ENCODE measurements at places on chromosomes 6 and 20. TPM values are rescaled to one million over a fixed set of nuclear protein-coding genes. Genes with fewer than 3 reads are reported as not detected.

- H3K4me1 ChIP-seq = peaks cover 6% of the 10 kb centered on the region
- H3K36me3 ChIP-seq = no peaks in the 10 kb centered on the region
- no peaks in the 10 kb centered on the region for H3K27me3 ChIP-seq
- H3K27ac ChIP-seq = no peak overlapping the region
- DNase-seq = no peak
Observed at GRCh38 chr20:2178318-2179232, 76.9 kb downstream of the STK35 start.

DNA sequence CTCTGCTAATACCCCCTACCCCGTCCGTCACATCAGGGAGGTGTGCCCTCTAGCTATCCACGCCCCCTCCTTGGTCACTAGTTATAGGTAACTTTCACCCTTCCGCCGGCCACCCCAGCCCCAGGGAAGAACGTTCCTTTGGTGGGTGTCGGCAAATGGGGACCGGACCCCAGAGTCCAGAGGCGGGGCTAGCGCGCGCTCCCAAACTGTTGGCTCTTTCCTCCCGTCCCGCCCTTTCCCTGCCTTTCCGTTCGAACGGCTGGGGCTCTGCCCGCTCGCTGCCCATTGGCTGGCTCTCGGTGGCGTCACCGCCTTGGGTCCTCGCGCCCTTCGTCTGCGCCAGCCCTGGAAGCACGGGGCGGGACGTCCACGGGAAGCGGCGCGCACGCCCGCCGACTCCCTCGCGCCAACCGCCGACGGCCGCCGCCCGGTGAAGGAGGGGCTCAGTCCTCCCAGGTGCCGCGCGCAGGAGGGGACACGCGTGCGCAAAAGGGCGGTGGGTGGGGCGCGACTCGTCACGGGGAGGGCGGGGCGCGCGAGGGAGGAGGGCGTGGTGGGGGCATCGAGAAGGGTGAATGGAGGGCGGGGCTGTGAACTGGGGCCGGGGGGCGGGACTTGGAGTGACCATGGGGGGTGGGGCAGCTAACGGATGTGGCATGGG lies 634 bp upstream of the PHF1 start:
- DNase-seq = no peak
- peak overlapping the region; percentile 97 for H3K27ac ChIP-seq
- peaks cover 16% of the 10 kb centered on the region for H3K4me1 ChIP-seq
- no peaks in the 10 kb centered on the region for H3K27me3 ChIP-seq
- H3K36me3 ChIP-seq = peaks cover 43% of the 10 kb centered on the region

GRCh38 chr6:150641398-150642139 lies 41.9 kb downstream of the PLEKHG1 start:
- H3K27ac ChIP-seq = peak overlapping the region; percentile 29
- no peaks in the 10 kb centered on the region for H3K4me1 ChIP-seq
- DNase-seq = no peak
- H3K27me3 ChIP-seq = no peaks in the 10 kb centered on the region
- no peak overlapping the region for H3K4me3 ChIP-seq

GPX5 gene
- total RNA-seq = not detected

DNA sequence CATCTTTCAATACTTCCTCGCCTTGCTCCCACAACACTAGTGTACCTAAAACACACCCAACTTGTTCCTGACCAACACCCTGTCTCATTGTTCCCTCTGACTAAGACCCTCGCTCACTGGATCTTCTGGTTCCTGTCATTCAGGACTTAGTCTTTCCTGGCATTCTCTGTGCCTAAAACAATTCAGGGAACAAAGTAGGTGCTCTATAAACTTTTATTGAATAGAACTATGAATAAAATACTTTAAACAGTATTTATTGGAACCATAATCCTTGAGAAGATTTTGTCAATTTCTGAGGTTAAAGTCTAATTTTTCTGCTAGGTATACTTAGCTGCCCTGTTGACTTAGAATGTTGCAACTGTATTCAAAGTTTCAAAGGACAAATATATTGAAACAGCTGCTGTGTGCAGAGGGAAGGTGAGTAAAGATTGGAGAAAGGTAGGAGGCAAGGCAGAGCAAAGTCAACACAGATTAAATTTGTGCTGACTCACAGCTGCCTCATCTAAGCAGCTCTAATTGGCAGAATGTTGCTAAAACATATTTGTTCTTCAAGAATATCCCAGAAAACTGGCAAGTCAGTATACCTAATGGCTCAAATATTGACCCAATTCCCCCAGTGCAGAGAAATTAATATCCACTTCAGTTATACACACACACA lies 37.6 kb downstream of the GSTA2 start:
- H3K36me3 ChIP-seq = no peaks in the 10 kb centered on the region
- DNase-seq = no peak
- no peak overlapping the region for H3K4me3 ChIP-seq
- H3K27me3 ChIP-seq = no peaks in the 10 kb centered on the region
- H3K4me1 ChIP-seq = no peaks in the 10 kb centered on the region

GRCh38 chr6:111805511-111806164 lies 67.6 kb downstream of the FYN start:
- peaks cover 8% of the 10 kb centered on the region for H3K36me3 ChIP-seq
- H3K27me3 ChIP-seq = no peaks in the 10 kb centered on the region
- H3K4me3 ChIP-seq = no peak overlapping the region
- peak overlapping the region; percentile 57 for H3K27ac ChIP-seq

MACROD2 gene
- total RNA-seq = 25.8 TPM

- no peaks in the 10 kb centered on the region for H3K36me3 ChIP-seq
- no peaks in the 10 kb centered on the region for H3K27me3 ChIP-seq
- H3K4me1 ChIP-seq = no peaks in the 10 kb centered on the region
- no peak overlapping the region for H3K4me3 ChIP-seq
- DNase-seq = no peak
Observed at GRCh38 chr20:10332656-10333415, 101.2 kb downstream of the MKKS start.

- no peaks in the 10 kb centered on the region for H3K4me1 ChIP-seq
- H3K36me3 ChIP-seq = no peaks in the 10 kb centered on the region
- no peaks in the 10 kb centered on the region for H3K27me3 ChIP-seq
- H3K27ac ChIP-seq = no peak overlapping the region
Observed at GRCh38 chr6:100186552-100186951, 192.5 kb upstream of the MCHR2 start.

GRCh38 chr6:18680842-18681241 lies 293.7 kb downstream of the RNF144B start:
- no peak for DNase-seq
- no peaks in the 10 kb centered on the region for H3K27me3 ChIP-seq
- H3K4me1 ChIP-seq = no peaks in the 10 kb centered on the region

DNA sequence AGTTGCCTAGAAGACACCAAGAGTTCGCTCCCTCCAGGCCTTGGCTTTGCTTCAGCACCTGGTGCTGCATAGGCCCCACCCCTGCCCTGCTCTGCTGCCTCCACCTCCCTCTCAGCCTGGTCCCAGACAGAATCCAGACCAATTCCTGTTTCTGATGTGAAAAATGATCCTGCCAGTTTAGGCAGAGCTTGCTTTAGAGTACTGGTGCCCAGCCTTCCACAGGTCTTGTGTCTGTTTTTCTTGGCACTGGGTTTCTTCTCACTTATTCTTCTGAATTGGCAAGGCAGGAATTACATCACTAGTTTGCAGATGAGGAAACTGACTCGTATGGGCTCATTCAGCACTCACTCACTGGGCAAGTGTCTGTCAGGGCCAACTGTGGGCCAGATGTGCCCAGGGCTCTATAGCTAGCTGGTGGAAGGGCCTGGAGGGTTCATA lies 53.0 kb downstream of the HLA-A start:
- H3K27me3 ChIP-seq = no peaks in the 10 kb centered on the region
- H3K4me1 ChIP-seq = no peaks in the 10 kb centered on the region
- H3K36me3 ChIP-seq = no peaks in the 10 kb centered on the region

GRCh38 chr6:146972546-146972945 lies 231.7 kb upstream of the STXBP5 start:
- H3K4me1 ChIP-seq = no peaks in the 10 kb centered on the region
- H3K4me3 ChIP-seq = no peak overlapping the region
- no peak for DNase-seq
- H3K27ac ChIP-seq = no peak overlapping the region
- no peaks in the 10 kb centered on the region for H3K36me3 ChIP-seq

- no peak for DNase-seq
- no peak overlapping the region for H3K4me3 ChIP-seq
- H3K27me3 ChIP-seq = no peaks in the 10 kb centered on the region
- H3K4me1 ChIP-seq = peaks cover 20% of the 10 kb centered on the region
Observed at GRCh38 chr20:31713312-31714273, 9.1 kb downstream of the BCL2L1 start.

PSMF1 gene
- total RNA-seq = 46.7 TPM

RBM24 gene
- total RNA-seq = 2.9 TPM

DNA sequence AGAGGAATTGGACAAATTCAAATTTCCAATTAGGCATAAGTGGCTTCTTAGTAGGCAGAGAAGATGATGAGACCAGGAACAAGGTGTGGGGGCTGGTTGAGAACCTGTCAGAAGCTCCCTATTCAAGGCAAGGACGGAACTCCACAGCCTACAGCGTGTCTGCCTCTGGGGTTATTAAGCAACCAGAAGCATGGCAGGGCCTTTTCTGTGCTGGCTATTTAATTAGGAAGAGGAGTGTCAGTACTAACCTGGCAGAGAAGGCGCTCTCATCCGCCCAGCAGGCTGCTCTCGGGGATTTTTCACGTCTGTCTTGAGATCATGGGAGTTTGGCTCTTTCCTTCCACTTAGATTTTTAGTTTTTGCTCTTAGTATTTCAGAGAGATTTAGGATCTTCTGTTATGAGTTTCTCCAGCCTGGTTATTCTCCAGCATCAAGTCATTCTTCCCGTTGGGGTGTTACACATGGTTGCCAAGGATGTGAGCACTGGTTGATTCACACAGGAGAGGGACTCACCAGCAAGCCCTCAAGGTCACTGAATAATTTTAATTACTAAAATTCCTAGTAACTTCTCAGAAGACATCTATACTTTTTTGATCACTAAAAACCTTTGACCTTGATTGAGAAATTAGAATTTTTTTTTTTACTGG lies 23.9 kb downstream of the ADTRP start:
- no peaks in the 10 kb centered on the region for H3K4me1 ChIP-seq
- DNase-seq = no peak
- H3K36me3 ChIP-seq = no peaks in the 10 kb centered on the region
- H3K4me3 ChIP-seq = no peak overlapping the region

- H3K36me3 ChIP-seq = no peaks in the 10 kb centered on the region
- no peak for DNase-seq
- H3K4me1 ChIP-seq = no peaks in the 10 kb centered on the region
- H3K27ac ChIP-seq = no peak overlapping the region
Observed at GRCh38 chr6:134624781-134625180, 306.9 kb upstream of the SGK1 start.

BANF2 gene
- total RNA-seq = not detected

- DNase-seq = no peak
- no peaks in the 10 kb centered on the region for H3K36me3 ChIP-seq
Observed at GRCh38 chr6:146664871-146665360, 66.1 kb downstream of the ADGB start.

APCDD1L gene
- 0.20 TPM for total RNA-seq

GRCh38 chr6:168281826-168282225 lies 37.8 kb downstream of the DACT2 start:
- H3K4me3 ChIP-seq = no peak overlapping the region
- no peak overlapping the region for H3K27ac ChIP-seq
- no peak for DNase-seq
- H3K36me3 ChIP-seq = no peaks in the 10 kb centered on the region
- H3K4me1 ChIP-seq = peaks cover 6% of the 10 kb centered on the region
- peaks cover 7% of the 10 kb centered on the region for H3K27me3 ChIP-seq

RHAG gene
- total RNA-seq = 2.4 TPM

All from spinal cord (tissue), 10 donors.